Natural killer cell treated with Interleukin-12 subunit alpha and Interleukin-12 subunit beta and Interleukin-15 and Interleukin-18, amount 100 ng/mL, for 72 hours (primary cell): ENCODE measurements at places on chromosomes 12 and 14. TPM values are rescaled to one million over a fixed set of nuclear protein-coding genes. Genes with fewer than 3 reads are reported as not detected.

DNA sequence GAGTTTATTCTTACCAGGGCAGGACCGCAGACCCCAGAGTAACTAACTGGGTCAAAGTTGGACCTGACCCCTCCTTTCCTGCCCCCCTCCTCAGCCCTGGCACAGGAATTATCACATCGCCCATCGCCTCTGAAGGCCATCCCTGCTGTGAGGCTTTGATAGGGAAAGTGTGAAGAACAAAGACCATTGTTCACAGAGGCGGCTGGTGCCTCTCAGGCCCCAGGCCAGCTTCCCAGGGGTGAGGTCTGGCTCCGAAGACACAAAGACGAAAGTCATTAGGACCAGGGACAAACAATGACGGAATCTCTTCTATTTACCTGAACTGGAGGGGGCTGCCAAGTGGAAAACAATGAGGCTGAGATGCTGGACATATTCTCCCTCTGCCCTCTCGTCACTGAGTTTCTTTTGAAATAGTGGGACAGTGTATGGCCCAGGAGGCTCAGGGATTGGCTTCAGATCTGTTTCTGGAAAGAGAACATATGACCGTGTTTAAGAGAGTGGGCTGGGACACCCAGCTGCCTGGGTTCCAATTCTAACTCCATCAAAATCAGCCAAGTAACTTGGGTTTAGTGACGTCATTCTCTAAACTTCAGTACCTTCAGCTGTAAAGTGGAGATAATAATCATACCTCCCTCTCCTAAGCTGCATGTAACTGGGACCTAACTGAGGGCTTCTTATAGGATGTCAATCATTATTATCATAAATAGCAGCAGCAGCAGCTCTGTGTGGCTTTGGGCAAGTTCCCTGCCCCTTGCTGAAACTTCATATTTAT is 769.4 kb downstream of the MED13L start:
- DNase-seq: no peak

- DNase-seq: no peak
Measured at GRCh38 chr14:61515436-61516117, 179.7 kb upstream of the HIF1A start.

Gene POMT2
- total RNA-seq: 33.1 TPM

Gene PRDM4
- total RNA-seq: 36.9 TPM

Gene CDCA4
- total RNA-seq: 39.9 TPM
